Left kidney (tissue), 8 donors: ENCODE measurements at places on chromosomes 13 and 19. TPM values are rescaled to one million over a fixed set of nuclear protein-coding genes. Genes with fewer than 3 reads are reported as not detected.

The CEBPA gene
- polyA plus RNA-seq = 4.3 TPM

The FUT3 gene
- 1.2 TPM for polyA plus RNA-seq

The ZNF208 gene
- polyA plus RNA-seq = 4.9 TPM

The CAPNS1 gene
- polyA plus RNA-seq = 520 TPM

The MCEMP1 gene
- polyA plus RNA-seq = not detected

The NDUFB7 gene
- polyA plus RNA-seq = 67.4 TPM

The FXYD3 gene
- 18.6 TPM for polyA plus RNA-seq

The AMH gene
- polyA plus RNA-seq = 3.2 TPM

The CYP2A6 gene
- polyA plus RNA-seq = 0.35 TPM

The FCER2 gene
- polyA plus RNA-seq = not detected

The ING1 gene
- polyA plus RNA-seq = 26.4 TPM

The DENND1C gene
- polyA plus RNA-seq = 36.7 TPM

The ERICH6B gene
- 4.0 TPM for polyA plus RNA-seq

The PLIN5 gene
- 5.3 TPM for polyA plus RNA-seq

The KMT5C gene
- polyA plus RNA-seq = 24.4 TPM

The NLRP5 gene
- not detected for polyA plus RNA-seq

The CD320 gene
- polyA plus RNA-seq = 27.0 TPM

The CACNG7 gene
- 0.32 TPM for polyA plus RNA-seq

The MBD3L4 gene
- polyA plus RNA-seq = not detected

The NLRP7 gene
- polyA plus RNA-seq = not detected

The SIGLEC8 gene
- 0.07 TPM for polyA plus RNA-seq

The F2RL3 gene
- polyA plus RNA-seq = 0.81 TPM

The DPRX gene
- polyA plus RNA-seq = not detected

The MOB3A gene
- 22.8 TPM for polyA plus RNA-seq

The CLDN10 gene
- polyA plus RNA-seq = 89.3 TPM

The SYT5 gene
- polyA plus RNA-seq = 0.30 TPM

The DZIP1 gene
- polyA plus RNA-seq = 91.6 TPM

The ZNF492 gene
- 4.1 TPM for polyA plus RNA-seq

The GSX1 gene
- polyA plus RNA-seq = not detected

The TMEM272 gene
- polyA plus RNA-seq = 0.42 TPM
